ENCODE measurements at places on chromosomes 1 and 21.

DNA sequence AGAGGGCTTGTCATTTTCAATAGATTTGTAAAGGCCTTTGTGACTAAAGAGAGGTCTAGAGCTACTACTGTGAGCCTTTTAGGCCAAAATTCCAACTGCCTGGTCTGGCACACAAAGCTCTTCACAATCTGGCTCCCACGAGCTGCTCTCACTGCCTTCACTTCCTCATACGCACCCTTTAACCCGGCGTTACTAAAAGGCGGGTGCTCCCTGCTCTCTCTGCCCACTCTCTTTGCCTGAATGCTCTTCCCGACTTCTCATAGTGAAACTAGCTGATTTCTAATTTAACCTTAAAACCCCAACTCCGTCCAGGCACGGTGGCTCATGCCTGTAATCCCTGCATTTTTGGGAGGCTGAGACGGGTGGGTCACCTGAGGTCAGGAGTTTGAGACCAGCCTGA lies 14.2 kb downstream of the BSDC1 start:
- DNase-seq: no peak

DNA sequence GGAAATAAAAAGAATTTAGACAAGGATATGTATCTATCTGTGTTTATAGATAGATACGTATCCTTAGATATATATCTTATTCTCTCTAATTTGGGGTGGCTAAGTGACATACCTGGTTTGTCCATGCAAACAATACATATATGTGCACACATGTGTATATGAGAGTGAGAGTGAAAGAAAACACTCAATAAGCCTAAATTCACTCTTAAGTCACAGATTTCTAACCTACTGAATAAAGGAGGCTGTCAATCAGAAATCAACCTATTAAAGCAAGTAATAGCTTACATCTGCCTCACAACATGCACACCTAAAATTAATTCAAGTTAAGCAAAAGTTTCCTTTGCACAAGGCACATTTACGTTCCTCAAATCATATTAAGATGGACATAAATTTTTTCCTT lies 106.9 kb upstream of the LBR start:
- no peak for DNase-seq

DNA sequence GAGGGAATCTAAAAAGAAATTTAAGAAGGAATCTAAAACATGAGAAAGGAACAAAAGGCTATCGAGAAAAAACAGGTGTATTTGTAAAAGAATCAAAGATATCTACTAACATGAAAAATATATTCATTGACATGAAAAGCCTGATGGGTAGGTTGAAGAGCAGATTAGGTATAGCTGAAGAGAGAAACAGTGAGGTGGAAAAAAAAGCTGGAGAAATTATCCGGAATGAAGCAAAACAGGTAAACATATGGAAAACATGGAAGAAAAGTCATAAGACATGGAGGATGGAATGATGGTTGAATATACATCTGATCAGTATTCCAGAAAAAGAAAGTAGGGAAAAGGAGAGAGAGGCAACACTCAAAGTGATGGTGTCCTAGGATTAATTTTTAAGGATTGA lies 9.6 kb downstream of the EVA1C start:
- no peak for DNase-seq

DNA sequence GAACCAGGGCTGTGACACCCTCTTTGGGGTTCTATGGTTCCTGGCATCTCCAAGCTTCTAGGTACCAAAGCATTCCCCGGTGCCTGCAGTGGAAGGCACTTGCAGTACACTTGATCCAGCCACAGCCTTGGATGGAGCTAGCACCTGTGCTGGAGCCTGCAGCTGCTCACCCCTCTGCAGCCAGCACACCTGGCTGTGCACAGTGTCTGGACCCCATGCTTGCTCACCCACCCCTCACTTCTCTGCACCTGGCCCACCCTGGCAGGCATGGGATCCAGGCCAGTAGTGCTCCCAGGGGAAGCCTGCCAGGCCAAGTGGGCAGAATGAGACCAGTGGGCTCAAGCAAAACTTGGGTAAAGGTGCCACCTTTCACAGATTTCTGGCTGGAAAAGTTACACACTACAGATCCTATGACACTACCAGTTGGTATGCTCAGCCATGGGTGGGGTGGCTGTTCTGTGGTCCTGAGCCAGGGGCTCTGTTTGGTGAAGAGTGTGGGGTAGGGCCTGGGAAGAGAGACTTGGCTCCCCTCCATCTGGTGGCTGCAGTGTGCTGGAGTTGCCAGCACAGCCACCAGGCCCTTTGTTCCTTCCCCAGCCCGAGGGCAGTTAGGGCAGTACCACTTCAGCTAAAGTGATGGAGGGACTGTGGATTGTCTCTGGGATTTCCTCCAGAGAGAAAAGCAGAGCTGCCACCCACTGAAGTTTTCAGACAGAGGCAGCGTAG lies 157.8 kb upstream of the LRRC7 start:
- no peak for DNase-seq

GRCh38 chr21:34967509-34968289 lies 81.4 kb downstream of the RUNX1 start:
- DNase-seq: no peak

- no peak for DNase-seq
These were observed 61.8 kb upstream of the LRRC8D start for GRCh38 chr1:89759036-89759435.

Data from DMS153 (cell line).